Activated T-helper 1 cell treated with anti-CD3 and anti-CD28 coated beads, Interleukin-2, amount 50 U/mL, for 16 hours (primary cell): ENCODE measurements at places on chromosomes 5 and 9.

- no peak for DNase-seq
Measured at GRCh38 chr5:115372146-115372545, 75.7 kb upstream of the CCDC112 start.

- no peak for DNase-seq
Measured at GRCh38 chr5:10586555-10586954, 22.7 kb downstream of the ANKRD33B start.

DNA sequence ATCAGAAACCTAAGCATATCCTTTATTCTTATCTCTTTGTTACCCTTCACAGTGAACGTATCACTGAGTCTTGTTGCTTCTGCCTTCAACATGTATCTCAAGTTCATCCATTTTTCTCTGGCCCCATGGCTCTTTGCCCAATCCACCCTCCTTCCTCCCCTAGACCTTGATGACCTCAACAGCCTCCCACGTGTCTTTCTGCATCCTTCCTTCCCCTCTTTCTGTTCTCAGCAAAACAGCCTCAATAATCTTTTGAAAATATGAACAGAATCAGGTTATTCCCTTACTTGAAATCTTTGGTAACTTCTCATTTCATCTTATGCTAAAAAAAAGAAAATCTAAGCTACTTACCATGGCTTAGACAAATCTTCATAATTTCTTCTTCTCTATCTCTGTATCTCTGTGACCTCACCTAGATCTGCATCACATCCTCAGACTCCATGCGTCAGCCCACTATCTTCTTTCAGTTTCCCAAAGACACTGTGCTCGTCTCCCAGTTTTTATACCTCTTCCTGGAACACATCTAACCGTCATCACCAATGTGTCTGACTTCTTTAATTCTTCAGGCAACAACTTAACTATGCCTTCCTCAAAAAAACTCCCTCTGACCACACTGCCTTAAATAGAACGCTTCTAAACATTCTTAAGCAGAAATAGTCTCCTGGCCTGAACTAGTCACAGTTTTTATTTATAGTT, 208.0 kb downstream of the PARP8 start:
- no peak for DNase-seq

DNA sequence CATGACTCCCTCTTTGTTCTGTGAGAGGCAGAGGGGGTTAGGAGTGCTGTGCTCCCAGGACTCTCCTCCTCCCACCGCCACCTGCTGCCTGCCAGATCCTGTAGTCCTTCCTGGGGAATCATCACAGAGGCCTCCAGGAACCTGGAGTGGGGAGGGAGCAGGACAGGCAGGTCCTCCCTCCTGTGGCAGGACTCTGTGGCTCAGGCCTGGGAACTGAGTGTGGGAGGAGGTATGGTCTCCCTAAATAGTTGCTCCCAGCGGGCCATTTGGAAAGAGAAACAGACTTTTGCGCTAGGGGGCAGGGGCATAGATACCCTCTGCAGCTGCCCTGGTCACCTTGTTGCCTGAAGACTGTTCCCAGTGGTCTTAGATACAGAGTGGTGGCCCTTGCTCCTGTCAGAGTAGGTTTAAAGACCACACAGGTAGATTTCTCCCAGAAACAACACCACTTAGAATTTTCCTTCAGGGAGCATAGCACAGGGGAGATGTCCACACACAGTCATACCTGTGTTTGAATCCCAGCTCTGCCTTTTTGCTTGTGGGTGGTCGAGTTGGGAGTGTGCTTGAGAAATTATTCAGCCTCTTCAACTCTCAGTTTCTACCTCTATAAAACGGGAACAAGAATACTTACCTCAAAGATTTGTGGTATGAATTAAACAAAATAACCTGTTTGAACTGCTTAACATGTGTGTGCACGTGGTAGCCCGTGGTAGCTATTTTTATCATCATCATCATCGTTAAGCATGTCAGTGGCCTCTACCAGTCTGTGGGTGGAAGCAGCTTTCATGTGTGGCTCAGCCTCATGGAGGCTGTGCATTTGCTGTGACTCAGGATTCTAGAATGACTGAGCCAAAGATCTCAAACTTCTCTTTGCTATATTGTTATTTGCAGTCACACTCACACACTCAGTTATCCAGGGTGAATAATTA, 55.8 kb downstream of the SLC22A5 start:
- peak; percentile 57 for DNase-seq

DNA sequence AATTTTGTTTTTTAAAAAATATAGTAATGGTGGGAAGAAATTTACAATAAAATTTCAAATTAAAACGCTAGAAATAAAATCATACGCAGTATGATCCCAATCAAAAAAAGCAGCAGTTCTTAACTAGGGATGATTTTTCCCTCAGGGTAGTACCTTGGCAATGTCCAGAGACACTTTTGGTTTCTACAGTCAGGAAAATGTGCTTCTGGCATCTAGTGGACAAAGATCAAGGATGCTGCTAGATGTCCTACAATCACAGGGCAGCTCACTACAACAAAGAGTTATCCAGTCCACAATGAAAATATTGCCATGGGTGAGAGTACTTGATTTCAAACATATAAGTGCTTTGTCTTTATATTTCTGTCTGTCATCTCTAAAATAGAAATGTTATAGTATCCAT, 400.2 kb upstream of the SGCD start:
- no peak for DNase-seq

- no peak for DNase-seq
Measured at GRCh38 chr5:176675676-176676360, 28.5 kb downstream of the TSPAN17 start.

DNA sequence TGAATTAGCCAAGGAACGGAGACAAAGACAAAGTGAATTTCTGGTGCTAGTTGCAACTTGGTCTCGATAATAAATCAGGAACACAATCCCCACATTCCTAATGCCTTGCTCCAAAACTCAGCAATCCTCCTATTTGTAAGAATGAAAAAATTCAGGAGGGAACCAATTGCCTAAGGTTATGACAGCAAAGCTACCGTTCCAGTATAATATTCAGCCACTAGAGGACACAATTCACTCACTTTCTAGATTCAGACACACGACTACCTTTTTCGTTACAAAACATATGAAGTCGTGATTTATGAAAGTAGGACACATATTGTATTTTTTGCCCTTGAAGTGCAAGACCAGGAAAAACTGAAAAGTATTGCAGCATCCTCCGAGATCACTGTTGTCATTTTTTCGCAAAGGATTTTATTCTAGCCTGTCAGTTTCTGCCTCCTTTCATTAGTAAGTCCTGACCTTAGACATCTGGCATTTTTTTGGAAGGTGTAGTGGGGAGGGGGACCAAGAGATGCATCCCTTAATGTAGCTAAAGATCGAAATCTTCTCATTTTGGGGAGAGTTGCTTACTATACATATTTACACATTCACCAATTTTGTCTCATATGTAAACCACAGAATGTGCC, 133.1 kb downstream of the DOCK8 start:
- no peak for DNase-seq

GRCh38 chr5:133664422-133664821, 52.1 kb upstream of the FSTL4 start:
- no peak for DNase-seq

DNA sequence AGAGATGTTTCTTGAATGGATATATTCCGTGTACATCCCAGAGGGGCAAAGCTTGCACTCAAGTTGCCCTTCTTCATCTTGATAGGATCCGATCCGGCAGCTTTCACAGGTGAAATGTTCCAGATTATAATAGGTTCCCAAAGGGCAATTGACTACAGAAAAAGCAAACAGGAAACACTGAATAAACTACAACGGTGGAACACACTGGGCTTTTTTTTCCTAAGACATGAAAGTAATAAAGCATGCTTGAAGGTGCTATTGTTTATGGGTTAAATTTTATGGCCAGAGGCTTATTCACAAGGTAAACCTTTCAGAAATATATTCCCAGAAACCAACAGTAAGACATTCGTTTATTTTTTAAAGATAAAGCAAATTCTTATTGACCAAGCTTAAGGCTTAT, 110.6 kb downstream of the SVEP1 start:
- no peak for DNase-seq

DNA sequence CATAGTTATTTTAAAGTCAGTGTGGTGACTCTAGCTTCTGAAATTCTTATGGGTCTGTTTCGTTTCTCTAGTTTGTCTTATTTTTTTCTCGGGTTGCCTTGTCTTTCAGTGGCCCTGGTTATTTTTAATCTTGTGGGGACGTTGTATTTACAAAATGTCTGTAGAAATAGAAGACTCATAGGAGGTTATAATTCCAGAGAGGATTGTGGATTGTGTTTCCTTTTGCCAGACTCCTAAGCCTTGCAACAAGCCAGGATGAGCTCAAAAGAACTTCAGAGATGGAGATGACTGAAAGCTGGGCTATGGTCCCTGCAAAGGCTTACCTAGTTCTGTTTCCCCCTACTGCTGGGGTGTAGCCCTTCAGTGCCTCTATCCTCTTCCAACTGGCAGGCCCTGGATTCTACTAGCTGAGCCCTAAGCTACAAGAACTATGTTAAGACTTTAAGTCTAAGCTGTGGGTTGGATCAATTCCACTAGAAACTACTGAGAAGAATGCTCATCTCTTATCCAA, 32.2 kb upstream of the LECT2 start:
- no peak for DNase-seq

DNA sequence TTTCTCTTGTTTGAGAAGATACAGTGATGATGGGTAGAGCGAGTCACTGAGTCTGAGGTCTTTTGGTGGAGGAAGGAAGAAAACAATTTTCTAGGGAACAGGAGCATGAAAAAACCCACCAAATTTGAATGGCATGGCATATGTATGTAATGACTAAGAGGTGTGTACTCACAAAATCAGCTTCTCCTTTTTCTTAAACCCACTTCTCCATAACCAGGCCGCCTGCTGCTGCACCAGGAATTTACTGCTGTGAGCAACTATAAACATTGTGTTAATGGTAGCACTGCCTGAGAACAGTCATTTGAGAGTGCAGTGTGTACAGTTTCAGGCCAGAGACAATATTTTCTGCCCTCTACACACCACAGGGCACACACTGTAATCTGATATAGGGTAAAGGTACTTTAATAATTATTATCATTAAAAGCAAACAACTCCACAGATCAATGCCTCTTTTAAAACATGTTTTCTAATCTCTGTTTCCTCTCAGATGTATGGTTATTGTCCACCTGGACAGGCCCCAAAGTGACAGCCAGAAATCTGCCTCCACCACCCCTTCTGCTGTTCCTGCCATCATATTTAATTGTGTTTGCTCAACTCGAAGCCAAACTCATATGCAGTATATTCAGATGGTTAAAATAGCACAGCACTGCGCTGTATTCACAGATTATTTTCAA, 241.6 kb downstream of the KIAA0825 start:
- no peak for DNase-seq

DNA sequence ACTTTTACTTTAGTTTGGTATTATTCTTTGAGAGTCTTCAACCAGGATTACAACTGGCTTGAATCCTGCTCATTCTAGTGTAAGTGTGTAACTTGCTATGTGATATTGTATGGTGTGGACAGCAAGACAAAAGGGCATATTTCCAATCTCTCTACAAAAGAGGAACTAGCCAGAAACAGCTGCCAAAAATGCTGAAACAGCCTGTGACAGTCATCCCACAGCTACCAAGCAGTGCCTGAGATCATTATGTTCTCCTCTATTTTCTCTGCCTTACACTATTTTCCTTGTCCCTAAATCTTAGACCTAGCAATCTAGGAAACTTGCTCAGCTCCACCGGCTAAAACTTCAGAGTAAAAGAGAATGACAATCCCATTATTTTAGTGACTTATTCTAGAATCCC, 42.8 kb downstream of the WDR41 start:
- DNase-seq, result no peak

DNA sequence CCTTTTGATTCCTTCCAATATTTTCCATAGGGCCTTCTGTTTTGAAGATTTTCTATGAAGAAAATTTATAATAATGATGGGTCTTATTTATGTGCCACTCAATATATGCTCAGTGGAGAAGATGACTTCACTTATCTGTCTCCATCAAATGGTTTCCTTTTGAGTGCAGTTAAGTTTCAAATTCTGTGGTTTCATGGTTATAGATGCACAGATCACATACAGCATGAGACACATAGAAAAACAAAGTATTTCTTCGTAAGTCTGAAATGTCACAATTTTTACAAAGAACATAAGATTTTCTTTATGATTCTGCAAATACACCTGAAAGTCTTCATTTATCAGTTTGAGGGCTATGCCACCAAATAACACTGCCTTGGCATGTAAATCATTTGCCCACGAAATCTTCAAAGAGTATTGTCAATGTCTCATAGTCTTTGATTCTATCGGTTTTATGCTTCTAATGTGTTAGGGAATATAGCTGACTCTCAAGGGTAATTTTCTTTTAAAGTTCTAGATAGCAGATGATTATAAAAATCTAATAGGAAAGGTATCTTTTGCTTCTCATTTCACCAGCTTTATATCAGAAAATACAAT, 14.1 kb downstream of the CFAP95 start:
- no peak for DNase-seq

DNA sequence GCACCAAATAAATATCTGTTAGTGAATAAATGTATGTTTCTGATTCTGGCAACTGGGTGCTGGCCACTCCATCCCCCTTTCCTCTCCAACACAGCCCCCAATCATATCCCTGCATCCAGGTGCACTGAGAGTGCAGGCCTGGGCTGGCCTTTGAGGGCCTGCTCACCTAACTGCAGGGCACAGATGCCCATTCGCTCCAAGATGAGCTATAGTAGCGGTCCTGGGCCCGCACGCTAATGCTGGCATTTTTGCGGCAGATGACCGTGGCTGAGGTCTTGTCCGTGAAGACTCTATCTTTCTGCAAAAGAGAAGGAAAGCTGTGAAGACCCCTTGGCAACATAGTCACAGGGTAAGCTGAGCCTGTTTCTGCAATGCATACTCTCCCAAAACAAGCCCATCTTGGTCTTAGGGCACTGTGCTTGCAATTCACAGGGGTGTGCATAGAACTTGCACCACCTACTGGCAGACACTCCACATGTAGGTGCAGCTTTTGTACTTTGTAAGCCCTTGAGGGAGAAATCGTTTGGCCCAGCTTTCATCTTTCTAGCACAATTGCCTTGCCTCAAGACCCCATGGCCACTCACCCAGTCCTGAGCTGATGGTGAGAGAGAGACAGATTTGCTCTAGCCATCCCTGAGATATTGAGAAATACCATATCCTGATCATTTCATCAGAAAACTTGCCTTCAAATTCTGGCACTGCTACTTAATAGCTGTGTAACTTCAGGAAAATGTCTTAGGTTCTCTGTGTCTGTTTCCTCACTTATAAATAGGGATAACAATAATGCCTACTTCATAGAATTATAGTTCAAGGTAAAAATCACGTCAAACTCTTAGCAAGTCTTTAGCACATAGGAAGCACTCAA, 13.5 kb downstream of the IL12B start:
- no peak for DNase-seq

DNA sequence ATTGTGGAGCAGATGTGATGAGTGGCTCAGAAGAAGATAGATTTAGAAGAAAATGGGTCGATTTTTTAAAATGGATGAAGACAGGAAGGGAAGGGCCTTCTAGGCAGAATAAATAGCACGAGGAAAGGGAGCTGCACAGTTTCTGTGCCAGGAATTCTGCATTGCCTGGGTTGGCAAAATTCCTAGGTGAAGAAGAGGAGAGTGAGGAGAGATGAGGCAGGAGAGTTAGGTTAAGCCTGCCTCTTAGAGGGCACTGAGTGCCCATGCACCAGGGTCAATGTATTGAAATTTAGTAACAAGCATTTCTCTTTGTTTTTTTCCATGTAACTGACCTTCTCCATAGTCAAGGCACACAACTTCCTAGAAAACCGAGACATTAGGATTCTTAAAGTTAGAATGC, 159.5 kb downstream of the YTHDC2 start:
- no peak for DNase-seq
